ENCODE measurements at places on chromosomes 3 and 15.

- DNase-seq = no peak
Observed at GRCh38 chr15:101087172-101087769, 164.6 kb downstream of the CHSY1 start.

DNA sequence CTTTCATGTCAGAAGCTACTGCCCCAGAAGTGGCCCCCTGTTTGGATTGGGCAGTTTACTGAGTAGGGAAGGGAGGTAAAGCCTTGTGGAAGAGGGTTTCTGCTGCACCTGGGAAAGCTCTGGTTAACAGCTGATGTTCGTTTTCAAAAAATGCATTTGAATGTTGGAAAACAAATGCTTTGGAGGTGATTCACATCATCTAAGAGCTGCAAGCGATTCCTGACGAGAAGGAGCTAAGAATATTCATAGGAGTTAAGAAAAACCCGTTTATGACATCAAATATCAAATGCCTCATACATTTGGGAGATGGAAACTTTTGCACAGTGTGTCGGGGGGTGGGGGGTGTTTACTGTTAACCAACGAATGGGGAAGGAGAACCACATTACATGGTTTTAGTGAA is 183.8 kb upstream of the NR2F2 start:
- DNase-seq = no peak

- no peak for DNase-seq
Observed at GRCh38 chr3:176428552-176428951, 768.7 kb downstream of the TBL1XR1 start.

- no peak for DNase-seq
Observed at GRCh38 chr3:152517502-152517901, 248.8 kb downstream of the MBNL1 start.

DNA sequence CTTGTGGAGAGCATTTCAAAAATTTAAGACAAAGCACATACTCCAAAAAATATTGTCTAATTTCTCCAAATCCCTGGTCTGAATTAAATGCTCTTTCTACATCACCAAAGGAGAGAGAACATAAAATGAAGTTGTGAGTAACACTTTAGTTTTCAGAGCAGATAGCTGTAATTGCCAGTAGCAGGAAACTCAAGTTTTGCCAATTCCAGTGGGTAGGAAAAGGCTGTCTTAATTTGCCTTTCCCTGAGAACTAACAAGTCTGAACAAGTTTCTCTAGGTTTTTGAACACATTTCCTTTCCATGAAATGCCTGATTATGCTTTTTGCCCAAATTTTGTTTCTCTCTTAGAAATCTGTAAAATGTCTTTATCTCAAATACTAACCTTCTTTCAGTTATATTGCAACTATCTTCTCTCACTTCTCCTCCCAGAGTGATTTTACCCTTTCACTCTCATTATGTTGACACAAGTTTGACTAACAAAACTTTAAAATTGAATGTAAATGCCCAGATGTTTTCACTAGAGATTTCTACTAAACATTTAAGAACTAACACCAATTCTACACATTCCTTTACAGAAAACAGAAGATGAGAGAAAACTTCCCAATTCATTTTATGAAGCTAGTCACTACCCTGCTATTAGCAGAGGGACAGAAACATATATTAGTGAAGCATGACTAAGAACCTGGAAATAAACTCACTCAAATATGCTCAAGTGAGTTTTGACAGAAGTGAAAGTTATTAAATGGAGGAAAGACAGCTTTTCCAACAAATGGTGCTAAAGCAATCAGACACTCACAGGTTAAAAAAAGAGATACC is 38.4 kb downstream of the RFX7 start:
- DNase-seq = no peak

- DNase-seq = no peak
Observed at GRCh38 chr15:88177451-88177850, 79.1 kb downstream of the NTRK3 start.

DNA sequence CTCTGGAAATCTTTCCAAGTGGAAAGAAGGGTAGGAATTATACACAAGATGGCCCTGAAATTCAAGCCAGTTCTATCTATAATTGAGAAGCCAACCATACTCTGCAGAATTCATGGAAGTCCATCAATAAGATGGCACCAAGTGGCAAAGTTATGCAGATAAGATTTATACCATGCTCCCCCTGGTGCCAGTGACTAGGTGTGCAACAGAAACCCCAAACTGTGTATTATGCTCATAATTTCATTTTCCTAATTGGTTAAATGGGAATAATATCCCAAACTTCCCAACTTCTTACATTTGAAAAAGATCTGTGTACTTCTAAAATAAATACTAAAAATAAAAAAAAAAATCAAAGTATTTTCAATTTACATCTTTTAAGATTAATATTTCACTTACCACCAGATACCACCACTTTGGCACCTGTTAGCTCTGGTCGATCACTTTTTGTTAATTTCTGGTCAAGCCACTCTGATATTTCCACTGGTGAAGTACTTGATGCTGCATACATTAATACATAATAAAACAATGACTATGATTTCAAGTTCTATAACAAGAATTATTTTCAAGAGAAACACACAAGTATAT is 25.9 kb downstream of the ETFA start:
- no peak for DNase-seq

GRCh38 chr3:52015438-52016228 is 19.9 kb upstream of the RPL29 start:
- no peak for DNase-seq

GRCh38 chr3:136699271-136699828 is 52.8 kb downstream of the STAG1 start:
- peak; percentile 7 for DNase-seq

DNA sequence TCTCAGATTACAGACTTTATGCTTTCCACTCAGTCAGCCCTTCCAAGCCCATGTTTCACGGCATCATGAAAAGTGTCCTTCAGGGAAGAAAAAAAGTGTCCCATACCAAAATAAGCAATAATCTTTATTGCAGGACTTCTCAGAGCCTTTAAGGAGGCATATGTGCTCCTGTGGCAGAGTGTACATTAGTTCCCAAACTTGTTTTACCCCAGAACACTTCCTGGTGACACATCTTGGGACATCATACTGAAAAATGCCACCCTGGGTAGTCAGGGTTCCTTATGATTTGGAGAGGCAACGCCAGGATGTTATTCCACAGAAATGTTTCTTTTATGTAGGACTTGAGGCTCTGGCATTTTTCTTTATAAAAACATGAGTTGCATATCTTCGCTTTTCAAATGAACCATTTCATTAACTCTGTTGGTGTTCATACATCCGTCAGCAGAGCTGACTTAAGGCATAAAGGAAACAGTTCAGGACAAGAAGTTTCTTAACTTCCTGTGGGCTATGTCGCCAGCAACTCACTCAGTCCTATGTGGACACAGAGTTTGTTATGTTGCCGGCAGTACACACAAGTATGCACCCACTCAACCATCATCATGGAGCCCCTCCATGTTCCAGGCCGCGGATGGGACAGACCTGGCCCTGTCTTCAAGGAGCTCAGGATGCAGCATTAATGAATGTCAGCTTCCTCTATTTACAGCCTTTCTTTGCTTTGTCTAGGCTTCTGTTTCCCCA is 63.8 kb downstream of the CASR start:
- no peak for DNase-seq
